ENCODE measurements at places on chromosomes 12 and 14.

DNA sequence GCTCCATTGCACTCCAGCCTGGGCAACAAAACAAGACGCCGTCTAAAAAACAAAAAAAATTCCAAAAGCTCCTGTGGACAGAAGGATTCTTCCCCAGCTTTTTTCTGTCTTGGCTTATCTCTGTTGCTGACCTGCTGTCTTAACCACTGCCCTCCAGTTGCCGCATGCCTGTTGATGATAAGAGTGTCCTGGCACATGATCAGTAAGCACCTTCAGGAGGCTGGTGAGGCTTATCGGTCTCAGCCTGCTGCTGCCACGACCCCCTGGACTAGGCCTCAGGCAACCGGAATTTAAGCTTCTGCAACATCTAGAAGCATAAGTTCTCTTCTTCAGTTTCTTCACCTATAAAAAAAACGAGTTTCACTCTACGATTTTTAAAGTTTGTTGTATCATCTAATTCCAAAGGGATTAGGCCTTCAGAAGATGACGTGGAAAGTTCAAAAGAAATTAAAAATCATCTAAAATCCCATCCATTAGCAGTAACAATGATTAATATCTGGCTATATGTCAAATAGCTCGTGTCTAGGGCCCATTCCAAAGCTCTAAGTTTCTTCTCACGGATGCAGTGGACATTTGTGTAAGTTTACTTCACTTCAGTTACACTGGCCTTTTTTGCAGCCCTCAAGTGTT lies 46.4 kb downstream of the RESF1 start:
- no peak for DNase-seq
- H3K27me3 ChIP-seq: no peaks in the 10 kb centered on the region
- no peak overlapping the region for H3K27ac ChIP-seq
- no peak overlapping the region for H3K4me3 ChIP-seq
- peaks cover 12% of the 10 kb centered on the region for H3K4me1 ChIP-seq

- H3K27me3 ChIP-seq: no peaks in the 10 kb centered on the region
- DNase-seq: no peak
- H3K4me1 ChIP-seq: peaks cover 41% of the 10 kb centered on the region
- no peak overlapping the region for H3K4me3 ChIP-seq
- no peaks in the 10 kb centered on the region for H3K36me3 ChIP-seq
These were observed 5.6 kb upstream of the RPAP3 start for GRCh38 chr12:47711448-47711847.

GRCh38 chr12:30613119-30613830 lies 82.4 kb downstream of the IPO8 start:
- no peak overlapping the region for H3K27ac ChIP-seq
- no peak for DNase-seq
- no peak overlapping the region for H3K4me3 ChIP-seq
- H3K4me1 ChIP-seq: no peaks in the 10 kb centered on the region

- DNase-seq: no peak
- H3K36me3 ChIP-seq: peaks cover 14% of the 10 kb centered on the region
- peaks cover 30% of the 10 kb centered on the region for H3K4me1 ChIP-seq
- no peak overlapping the region for H3K27ac ChIP-seq
- no peak overlapping the region for H3K4me3 ChIP-seq
These were observed 162.3 kb downstream of the CALM1 start for GRCh38 chr14:90558983-90559590.

DNA sequence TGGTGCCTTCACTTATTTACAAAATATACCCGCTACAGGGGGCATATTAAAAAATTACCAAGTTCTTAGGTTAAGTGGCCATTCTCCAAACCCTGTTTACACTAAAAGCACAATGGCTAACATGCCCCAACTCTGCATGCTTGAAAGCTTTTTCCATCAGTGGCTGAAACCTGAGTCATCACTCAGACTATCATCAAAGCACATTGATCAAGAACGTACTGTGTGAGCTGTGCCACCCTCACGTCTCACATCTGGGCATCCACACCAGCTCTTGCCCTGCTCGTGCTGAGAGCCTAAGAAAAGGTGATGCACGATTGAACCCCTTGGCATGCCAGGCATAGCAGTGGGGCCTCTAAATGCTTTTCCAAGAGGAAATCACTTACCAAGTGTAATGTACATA lies 13.2 kb downstream of the AQP6 start:
- H3K27me3 ChIP-seq: no peaks in the 10 kb centered on the region
- no peak overlapping the region for H3K4me3 ChIP-seq

GRCh38 chr12:28936221-28936620 lies 212.9 kb upstream of the FAR2 start:
- H3K27ac ChIP-seq: no peak overlapping the region
- no peaks in the 10 kb centered on the region for H3K4me1 ChIP-seq
- no peak overlapping the region for H3K4me3 ChIP-seq
- no peak for DNase-seq

All from left ventricle myocardium inferior (tissue), 1 donor.